SJCRH30 (cell line): ENCODE measurements at places on chromosomes 12 and 14. TPM values are rescaled to one million over a fixed set of nuclear protein-coding genes. Genes with fewer than 3 reads are reported as not detected.

Gene KRT3
- not detected in 2 replicates for total RNA-seq

GRCh38 chr12:117790198-117790597 is 178.6 kb downstream of the KSR2 start:
- H3K27me3 ChIP-seq, result no peaks in the 10 kb centered on the region
- H3K4me3 ChIP-seq, result no peak overlapping the region
- H3K4me1 ChIP-seq, result no peaks in the 10 kb centered on the region

Gene RNF212B
- total RNA-seq, result not detected in 2 replicates

DNA sequence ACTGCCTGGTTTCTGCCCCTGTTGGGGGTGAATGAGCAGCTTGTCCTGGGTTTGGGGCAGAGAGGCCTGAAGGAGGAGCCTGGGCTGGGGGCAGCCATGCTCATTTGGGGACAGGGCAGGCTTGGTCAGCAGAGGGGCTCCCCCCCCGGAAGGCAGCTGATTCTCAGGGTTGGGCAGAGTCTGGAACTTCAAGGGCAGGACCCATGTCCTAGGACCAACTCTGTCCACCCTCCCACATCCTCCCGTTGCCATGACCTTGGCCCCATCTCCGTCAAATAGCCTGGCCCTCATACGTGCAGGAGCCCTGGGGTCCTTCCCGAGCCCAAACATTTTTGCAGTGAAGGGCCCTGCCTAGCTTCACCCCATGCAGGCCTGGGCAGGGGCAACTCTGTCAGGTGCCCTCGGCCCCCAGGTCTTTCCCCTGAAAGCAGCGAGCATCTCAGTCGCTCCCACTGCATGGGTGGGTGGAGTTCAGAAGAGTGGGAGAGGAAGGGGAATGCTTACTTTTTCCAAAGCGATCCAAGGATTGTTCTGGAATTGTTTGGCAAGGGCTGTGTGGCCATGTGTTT is 32.6 kb downstream of the TNFAIP2 start:
- no peak overlapping the region for H3K27ac ChIP-seq
- H3K4me1 ChIP-seq, result no peaks in the 10 kb centered on the region
- no peaks in the 10 kb centered on the region for H3K36me3 ChIP-seq
- no peak for DNase-seq

GRCh38 chr12:47818467-47819137 is 1.1 kb downstream of the HDAC7 start:
- H3K4me1 ChIP-seq, result peaks cover 43% of the 10 kb centered on the region
- DNase-seq, result no peak
- peak overlapping the region; percentile 64; the same call in 1 of the 2 replicates for H3K27ac ChIP-seq
- H3K27me3 ChIP-seq, result no peaks in the 10 kb centered on the region
- H3K4me3 ChIP-seq, result peak overlapping the region; percentile 81
- no peaks in the 10 kb centered on the region for H3K36me3 ChIP-seq

DNA sequence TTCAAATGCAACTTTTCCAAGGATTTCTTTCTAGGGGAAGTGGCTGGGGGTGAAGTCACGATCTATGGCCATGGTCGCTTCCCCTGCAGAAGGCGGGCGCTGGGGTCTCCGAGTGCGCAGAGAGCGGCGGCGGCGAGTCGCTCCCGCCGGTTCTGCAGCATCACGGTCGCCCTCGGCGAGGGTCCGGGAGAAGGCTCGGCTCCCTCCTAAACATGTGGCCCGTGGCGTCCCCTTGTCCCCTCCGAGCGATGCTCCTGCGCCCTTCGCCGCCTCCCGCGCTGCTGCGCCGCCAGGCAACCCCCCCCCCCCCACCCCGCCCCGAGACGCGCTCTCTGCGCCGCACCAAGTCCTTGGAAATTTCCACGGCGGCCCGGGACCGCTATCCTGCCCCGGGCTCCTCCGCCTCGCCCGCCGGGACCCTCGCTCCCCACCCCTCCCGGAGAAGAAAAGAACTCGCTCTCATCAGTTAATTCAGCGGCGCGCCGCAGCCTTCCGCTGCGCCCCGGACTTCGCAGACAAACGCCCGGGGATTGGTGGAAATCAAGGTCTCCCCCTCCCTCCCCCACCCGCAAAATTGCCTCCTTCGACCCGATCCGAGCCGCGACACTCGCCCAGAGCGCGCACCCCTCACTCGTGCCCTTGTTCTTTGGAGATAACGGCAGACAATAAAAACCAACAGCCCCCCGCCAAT is at the start of gene ST8SIA1:
TSS of gene ST8SIA1 (minus strand) at position 298 of the 691 bp plus-strand sequence. CDS start 475 bp downstream, outside the sequence.
- DNase-seq, result peak; percentile 57
- no peaks in the 10 kb centered on the region; the same call in 1 of the 2 replicates for H3K27me3 ChIP-seq
- H3K36me3 ChIP-seq, result no peaks in the 10 kb centered on the region

DNA sequence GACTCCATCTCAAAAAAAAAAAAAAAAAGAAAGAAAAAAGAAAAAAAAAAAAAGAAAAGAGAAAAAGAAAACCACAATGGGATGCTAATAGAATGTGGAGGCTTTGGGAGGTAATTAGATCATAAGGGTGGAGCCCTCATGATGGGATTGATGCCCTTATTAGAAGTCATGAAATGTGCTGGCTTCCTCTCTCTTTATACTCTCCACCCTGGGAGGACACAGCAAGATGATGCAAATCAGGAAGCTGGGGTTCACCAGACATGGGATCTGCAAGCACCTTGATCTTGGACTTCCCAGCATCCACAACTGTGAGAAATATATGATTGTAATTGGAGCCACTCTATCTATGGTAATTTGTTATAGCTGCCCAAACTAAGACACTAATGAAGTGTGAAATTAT is 13.4 kb upstream of the DRAM1 start:
- no peaks in the 10 kb centered on the region for H3K36me3 ChIP-seq
- no peak overlapping the region for H3K27ac ChIP-seq
- no peak for DNase-seq
- no peaks in the 10 kb centered on the region for H3K27me3 ChIP-seq
- H3K4me3 ChIP-seq, result no peak overlapping the region
- no peaks in the 10 kb centered on the region for H3K4me1 ChIP-seq

DNA sequence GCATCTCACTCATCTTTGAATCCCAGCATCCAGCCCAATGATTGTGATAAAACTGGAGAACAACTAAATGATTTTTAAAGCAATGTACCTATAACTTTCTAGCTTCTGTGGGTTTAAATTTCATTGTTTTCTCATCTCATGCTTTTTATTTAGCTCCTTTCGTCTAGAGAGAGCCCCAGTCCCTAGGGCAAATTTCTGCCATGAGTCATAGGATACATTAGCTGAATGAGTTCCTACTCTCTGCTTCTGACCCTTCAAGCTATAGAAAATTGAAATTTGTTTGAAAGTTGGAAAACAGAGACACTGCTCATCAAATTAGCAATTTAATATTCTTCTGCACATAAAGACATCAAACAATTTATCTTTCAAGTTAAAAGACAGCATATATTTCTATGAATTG is 113.9 kb downstream of the KIF21A start:
- H3K27ac ChIP-seq, result no peak overlapping the region
- H3K4me3 ChIP-seq, result no peak overlapping the region
- DNase-seq, result no peak
- H3K27me3 ChIP-seq, result 0 out of 2 replicates have a peak, but pooled peaks cover 6% of the 10 kb centered on the region
- no peaks in the 10 kb centered on the region for H3K36me3 ChIP-seq

DNA sequence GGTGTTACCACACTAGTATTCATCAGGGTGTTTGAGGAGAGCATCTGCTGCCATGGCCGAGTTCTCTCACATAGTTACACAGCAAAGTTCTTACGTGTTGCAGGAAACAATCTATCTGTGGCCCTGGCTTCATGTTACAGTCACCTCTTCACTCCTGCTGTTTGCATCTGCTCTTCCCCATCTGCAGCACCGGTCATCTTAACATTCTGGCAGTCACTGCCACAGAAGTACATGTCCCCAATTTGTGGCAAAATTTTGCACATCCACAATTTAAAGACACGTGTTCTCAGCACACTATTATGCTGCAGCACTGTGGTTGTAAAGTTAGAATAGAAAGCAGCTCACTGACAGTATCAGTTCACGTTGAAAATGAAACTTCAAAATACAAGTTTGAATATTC is 23.2 kb downstream of the MAPK1IP1L start:
- no peak overlapping the region for H3K27ac ChIP-seq
- no peaks in the 10 kb centered on the region for H3K36me3 ChIP-seq
- H3K27me3 ChIP-seq, result no peaks in the 10 kb centered on the region
- H3K4me3 ChIP-seq, result no peak overlapping the region
- peaks cover 20% of the 10 kb centered on the region for H3K4me1 ChIP-seq

Gene PRH2
- not detected in 2 replicates for total RNA-seq

DNA sequence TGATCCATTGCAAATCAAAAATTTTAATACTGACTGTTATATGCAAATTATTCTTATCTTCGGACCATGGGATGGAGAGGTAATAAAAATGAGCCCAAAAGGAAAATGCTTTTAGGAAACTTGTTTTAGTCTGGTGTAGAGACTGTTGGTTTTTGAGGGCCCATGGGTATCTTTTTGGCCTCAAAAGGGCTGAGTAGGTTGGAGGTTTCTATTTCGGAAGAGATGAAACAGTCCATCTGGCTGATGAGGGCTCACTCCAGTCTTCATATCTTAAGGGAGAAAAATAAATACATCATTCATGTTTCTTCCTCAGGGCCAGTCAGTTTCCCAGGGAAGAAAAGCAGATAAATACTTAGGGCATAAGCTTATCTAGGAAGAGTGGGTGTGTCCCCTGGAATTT is 290.7 kb downstream of the RMST start:
- no peaks in the 10 kb centered on the region for H3K4me1 ChIP-seq
- H3K27me3 ChIP-seq, result no peaks in the 10 kb centered on the region
- no peak overlapping the region for H3K27ac ChIP-seq
- no peaks in the 10 kb centered on the region for H3K36me3 ChIP-seq
- no peak for DNase-seq

GRCh38 chr14:63564318-63564717 is 21.1 kb upstream of the PPP2R5E start:
- DNase-seq, result no peak
- no peaks in the 10 kb centered on the region for H3K27me3 ChIP-seq
- no peaks in the 10 kb centered on the region for H3K36me3 ChIP-seq
- no peak overlapping the region for H3K4me3 ChIP-seq
- H3K4me1 ChIP-seq, result no peaks in the 10 kb centered on the region

DNA sequence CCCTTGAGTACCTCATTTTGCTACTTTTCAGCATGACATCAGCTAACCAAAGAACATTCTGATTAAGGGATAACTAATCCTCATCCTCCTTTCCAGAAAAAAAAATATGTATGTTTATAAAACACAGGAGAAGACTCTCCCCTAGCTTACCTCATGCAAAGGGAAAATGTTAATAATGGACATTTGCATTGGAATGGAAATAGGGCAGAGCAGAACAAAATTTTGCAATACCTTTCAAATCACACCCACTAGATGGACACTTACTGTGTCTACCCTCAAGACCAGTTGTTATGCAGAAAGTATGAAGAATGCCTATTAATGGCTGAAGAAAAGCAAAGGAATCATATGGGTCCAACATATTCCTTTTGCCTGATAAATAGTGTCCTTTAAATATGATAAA is 8.9 kb upstream of the SLCO1A2 start:
- DNase-seq, result no peak
- H3K4me1 ChIP-seq, result no peaks in the 10 kb centered on the region
- no peaks in the 10 kb centered on the region for H3K27me3 ChIP-seq
- no peak overlapping the region for H3K4me3 ChIP-seq
- H3K36me3 ChIP-seq, result no peaks in the 10 kb centered on the region

Gene NTS
- not detected in 2 replicates for total RNA-seq
